ENCODE measurements at places on chromosomes 6 and 20.

GRCh38 chr20:49573900-49574416, 6.0 kb upstream of the PTGIS start:
- no peak for DNase-seq

GRCh38 chr20:56716806-56717205, 87.7 kb downstream of the TFAP2C start:
- no peak for DNase-seq

- no peak for DNase-seq
Measured at GRCh38 chr6:15672291-15672690, 9.5 kb upstream of the DTNBP1 start.

GRCh38 chr6:106090001-106090400, 3.9 kb downstream of the PRDM1 start:
- DNase-seq, result no peak

- DNase-seq, result no peak
Measured at GRCh38 chr6:144153260-144153659, 2.9 kb downstream of the STX11 start.

DNA sequence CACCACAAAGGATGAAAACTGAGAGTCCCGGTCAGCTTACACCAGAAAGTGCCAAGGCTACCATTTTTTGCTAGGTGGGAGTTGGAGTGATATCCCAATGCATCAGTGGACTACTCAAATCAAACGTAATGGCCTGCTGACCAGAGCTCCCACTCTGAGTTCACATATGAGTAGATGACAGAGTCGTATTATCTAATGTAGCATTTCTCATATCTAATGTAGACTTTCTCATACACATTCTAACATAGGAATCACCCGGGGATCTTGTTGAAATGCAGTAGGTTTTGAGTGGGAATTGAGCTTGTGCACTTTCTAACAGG, 38.4 kb upstream of the FUCA2 start:
- DNase-seq, result no peak

DNA sequence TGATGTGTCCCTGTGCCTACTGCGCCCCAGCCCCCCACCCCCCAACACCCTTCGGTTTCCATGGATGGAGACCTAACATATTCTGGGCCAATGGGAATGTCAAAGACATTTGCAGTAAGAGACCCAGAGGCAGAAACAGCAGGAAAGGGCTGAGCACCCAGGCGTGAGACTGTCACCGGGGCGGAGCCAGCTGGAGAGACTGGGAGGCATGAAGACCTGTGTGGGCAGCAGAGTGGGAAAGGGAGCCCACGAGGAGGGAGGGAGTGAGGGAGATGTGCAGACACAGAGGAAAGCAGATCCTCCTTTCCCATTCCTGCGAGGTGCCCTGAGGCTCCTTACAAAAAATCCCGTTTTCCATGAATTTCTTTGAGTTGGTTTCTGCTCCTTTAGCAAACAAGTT, 150.2 kb downstream of the FOXC1 start:
- no peak for DNase-seq

DNA sequence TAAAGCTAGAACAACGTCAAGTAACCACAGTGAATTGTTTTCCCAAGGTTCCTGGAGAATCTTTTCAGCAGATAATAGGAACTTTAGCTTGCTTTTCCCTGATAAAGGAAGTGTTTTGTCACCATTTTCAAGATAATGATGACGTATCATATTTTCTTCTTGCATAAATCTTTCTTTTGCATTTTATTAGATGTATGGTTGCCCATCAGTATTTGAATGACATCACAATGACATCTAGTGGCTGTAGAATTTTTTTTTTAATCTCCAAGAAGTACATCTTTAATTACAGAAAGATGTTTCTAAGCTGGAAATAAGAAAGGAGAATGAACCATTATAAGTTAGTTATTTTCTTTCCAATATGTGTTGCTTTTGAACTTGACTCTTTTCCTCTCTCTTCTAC, 83.0 kb downstream of the CENPW start:
- no peak for DNase-seq

GRCh38 chr6:32843331-32843978, 392 bp downstream of the PSMB8 start:
- DNase-seq, result no peak

DNA sequence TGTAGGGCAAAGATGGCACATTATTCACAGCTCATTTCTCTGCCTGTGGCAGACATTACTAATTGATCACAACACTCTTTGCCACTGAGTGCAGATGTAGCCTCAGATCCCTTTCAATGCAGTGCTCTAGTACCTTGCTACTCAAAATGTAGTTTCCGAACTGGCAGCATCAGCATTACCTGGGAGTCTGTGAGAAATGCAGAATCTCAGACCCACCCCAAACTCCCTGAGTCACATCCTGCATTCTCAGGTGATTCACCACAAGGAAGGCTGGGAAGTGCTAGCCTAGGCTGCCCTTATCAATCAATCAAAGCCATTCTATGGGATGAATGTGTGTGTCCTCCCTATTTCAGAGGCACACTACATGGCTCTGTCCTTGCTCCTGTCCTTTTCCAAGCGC, 58.5 kb downstream of the PCNA start:
- no peak for DNase-seq

DNA sequence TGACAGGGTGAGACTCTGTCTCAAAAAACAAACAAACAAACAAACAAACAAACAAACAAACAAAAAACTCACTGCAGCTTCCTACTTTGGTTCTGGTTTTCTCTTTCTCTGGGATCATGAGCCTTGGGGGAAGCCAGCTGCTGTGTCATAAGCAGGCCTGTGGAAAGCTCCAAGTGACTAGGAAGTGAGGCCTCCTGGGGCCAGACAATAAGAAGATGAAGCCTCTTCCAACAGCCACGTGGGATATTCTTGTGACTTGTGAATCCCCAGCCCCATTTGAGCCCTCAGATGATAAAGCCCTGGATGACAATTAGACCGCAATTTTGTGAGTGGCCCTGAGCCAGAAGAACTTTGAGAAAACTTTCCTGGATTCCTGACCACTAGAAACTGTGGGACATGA, 11.4 kb downstream of the HLA-A start:
- no peak for DNase-seq

- no peak for DNase-seq
Measured at GRCh38 chr6:140041571-140042332, 667.3 kb upstream of the CITED2 start.

DNA sequence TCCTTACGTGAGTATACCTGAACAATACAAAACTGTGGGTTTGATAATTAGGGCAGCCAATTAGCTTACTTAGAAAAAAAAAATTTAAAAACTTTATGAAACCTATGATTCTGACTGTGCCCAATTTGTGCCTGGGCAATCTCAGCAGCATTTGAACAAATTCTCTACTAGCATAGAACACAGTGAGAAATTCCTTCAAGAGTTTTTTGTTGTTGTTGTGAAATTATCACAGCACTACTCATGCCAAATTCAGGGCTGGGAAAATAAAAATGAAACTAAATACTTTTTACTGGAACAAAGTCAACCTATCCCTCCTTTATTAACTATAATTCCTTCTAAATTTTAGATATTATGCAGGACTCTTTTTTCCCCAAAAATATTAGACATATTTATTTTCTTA, 42.9 kb downstream of the POU3F2 start:
- no peak for DNase-seq

GRCh38 chr6:90459225-90459758, 127.6 kb downstream of the MAP3K7 start:
- DNase-seq, result no peak

- DNase-seq, result peak; percentile 62
Measured at GRCh38 chr6:152380993-152381898, 255.9 kb downstream of the SYNE1 start.

GRCh38 chr20:2103461-2104153, 2.0 kb downstream of the STK35 start:
- DNase-seq, result no peak

- no peak for DNase-seq
Measured at GRCh38 chr6:13272131-13273046, 55.9 kb downstream of the TBC1D7 start.

DNA sequence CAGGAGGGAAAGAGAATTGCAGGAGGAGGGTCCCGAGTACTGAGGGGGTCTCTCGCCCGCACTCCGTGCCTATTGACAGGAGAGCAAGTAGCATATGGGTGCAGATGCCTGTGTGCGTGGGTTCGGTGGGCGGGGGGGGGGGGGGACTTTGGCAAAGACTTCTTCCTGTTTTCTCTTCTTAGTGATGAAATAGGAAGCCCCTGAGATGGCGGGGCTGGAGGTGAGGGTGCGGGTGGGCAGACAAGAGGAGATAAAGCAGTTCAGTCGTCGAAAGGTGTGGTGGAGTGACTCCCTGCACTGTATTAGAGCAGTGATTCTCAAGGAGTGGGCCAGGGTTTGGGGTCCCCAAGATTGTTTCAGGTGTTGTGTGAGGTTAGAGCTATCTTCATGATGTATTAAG, 3.7 kb downstream of the NAA20 start:
- no peak for DNase-seq

GRCh38 chr6:4055420-4056041, 23.4 kb downstream of the FAM217A start:
- DNase-seq, result peak; percentile 22

- peak; percentile 47 for DNase-seq
Measured at GRCh38 chr6:27608916-27609883, 136.3 kb upstream of the ZNF184 start.

DNA sequence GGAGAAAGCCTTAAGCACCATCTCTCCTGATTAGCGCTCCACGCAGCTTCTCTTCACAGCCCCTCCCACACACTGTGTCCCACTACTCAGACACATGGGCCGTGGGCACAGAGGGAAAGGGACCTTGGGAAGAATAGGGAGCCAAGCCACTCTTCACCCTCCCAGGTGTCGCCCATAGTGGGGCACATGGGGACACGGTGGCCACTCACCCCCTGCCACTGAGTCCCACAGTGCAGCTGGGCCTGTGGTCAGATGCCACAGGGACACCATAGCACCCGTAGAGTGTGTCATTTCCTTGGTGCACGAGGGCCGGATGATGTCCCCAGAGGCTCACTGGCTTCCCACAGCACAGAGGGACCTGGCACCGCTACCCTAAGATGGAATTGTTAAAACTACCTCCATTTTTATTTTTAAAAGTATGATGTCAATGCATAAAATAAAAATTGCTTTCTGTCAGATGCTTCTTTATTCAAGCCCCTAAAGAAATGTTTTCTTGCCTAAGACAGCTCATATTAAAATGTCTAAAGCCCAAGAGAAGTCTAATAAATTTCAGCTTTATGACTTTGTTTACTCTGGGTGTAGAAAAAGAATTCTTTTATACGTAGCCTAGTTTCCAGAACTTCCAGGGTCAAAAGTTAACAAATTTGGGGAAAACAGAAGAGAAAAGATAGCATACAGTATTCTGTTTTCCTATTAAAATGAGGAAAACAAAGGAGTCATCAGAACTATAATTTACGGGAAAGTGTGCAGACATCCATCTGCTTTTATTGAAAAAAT, 191.0 kb upstream of the SNX9 start:
- DNase-seq, result no peak

GRCh38 chr6:16855460-16855859, 94.2 kb upstream of the ATXN1 start:
- no peak for DNase-seq

- DNase-seq, result no peak
Measured at GRCh38 chr6:44569931-44570385, 182.5 kb downstream of the CDC5L start.

GRCh38 chr6:112116221-112116620, 28.8 kb downstream of the FAM229B start:
- DNase-seq, result peak; percentile 46
